ENCODE measurements at places on chromosomes 3 and 15.

DNA sequence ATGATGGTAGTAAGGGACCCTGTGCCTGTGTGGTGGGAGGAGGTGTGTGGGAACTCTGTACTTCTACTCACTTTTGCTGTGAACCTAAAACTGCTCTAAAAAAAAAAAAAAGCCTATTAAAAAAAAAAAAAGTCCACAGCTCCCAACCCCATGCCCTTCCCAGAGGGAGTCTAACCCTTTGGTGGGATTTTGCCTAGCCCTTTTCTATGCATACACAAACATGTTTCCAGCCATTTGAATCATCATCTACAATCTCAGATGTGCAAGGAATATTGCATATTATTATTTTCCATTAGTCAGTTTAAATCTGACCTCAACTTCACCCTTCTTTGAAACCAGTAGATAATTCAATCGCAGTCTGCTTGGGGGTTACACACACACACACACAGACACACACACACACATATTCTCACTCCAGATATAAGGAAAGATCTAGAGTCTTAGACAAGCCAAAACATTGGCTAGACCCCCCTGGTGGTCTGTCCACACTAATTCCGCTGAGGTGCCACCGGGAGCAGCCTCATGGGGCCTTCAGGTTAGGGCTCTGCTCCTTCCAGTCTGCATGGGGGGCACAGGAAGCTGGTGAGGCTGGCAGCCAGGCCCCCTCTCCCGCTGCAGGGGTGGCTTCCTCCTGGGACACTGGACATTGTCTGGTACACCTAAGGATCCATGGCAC is 75.5 kb upstream of the NR2E3 start:
- DNase-seq: no peak

GRCh38 chr3:50562861-50563260 is 4.7 kb downstream of the C3orf18 start:
- DNase-seq: no peak

DNA sequence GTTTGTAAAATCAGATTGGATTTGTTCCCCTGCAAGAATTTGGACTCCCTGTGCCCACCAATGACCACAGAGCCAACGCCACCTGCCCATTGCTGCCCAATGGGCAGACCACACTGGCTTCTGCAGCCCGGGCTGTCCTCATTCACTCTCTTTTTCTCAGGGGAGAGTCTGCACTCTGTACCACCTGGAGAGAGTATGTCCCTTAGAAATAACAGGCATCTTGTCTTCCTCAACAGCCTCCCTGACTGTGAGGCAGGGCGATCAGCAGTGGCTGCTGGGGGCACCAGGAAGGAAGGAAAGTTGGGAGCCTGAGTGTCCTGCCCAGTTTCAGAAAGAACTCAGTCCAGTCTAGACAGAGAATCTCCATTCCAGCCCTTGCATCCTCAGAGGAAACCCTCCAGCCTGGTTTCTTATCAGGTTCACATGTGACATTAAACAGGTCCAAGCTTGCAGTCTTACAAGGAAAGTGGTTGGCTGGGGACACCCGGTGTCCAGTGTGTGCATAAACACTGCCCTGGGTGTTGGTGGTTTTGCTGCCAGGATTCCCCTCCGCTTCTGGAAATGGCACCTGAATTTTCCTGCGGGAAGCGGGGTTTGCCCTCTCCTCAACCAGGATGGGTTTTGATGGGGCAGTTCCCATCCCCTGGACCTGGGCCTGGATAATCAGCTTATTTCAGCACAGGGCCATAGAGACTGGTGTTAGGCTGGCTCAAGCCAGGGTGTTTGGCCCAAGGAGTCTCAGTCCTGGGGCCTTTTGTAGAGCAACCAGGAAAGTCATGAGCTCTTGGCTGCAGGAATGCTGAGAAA is 37.2 kb downstream of the SSUH2 start:
- DNase-seq: no peak

- DNase-seq: no peak
Measured at GRCh38 chr3:147864754-147865354, 455.7 kb downstream of the ZIC1 start.

- DNase-seq: no peak
Measured at GRCh38 chr3:152915695-152916094, 80.8 kb downstream of the P2RY1 start.

- no peak for DNase-seq
Measured at GRCh38 chr15:45201557-45201859, 13.7 kb upstream of the SHF start.

DNA sequence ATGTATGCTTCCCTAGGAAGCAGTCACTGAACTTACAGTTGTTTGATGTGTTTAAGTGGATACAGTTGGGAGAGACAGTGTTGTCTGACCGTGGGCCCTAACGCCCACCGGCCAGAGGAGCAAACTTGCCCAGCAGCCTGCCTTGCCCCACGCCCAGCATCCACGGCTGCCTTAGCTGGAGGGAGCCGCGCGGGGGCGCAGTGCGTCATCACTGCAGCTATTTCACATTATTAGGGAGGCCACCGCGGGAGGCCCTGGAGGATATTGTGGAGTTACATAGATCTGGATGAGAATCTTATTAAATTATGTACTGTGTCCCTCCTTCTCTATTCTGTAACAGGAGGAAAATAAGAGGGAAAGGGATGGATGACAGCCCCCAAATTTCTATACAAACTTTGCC is 267.2 kb downstream of the GABRG3 start:
- no peak for DNase-seq

- no peak for DNase-seq
Measured at GRCh38 chr3:145776782-145777408, 384.1 kb downstream of the PLOD2 start.

- DNase-seq: no peak
Measured at GRCh38 chr3:128011140-128011539, 41.1 kb upstream of the SEC61A1 start.

DNA sequence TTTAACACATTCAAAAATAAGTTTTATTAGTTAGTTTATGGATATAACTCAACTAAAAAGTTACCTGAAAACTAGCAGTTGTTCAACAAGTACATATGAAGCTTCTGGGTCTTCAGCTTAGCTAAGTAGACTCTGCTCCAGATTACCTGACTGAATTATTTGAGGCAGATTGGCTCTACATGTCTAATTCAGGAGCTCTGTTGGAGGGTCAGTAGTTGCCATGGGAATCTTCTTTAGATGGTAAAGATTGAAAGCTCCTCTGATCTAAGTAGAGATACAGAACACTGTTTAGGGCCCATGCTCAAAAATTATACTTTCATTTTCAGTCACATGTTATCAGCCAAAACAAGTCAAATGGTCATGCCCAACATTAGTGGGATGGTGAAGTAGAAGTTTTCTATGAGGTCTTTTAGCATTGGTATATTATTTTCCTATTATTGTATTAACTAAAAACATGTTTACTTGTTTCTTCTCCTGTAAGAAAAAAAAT is 1476.9 kb downstream of the OTOL1 start:
- no peak for DNase-seq

- DNase-seq: no peak
Measured at GRCh38 chr15:90036343-90036742, 35.2 kb downstream of the ZNF710 start.

DNA sequence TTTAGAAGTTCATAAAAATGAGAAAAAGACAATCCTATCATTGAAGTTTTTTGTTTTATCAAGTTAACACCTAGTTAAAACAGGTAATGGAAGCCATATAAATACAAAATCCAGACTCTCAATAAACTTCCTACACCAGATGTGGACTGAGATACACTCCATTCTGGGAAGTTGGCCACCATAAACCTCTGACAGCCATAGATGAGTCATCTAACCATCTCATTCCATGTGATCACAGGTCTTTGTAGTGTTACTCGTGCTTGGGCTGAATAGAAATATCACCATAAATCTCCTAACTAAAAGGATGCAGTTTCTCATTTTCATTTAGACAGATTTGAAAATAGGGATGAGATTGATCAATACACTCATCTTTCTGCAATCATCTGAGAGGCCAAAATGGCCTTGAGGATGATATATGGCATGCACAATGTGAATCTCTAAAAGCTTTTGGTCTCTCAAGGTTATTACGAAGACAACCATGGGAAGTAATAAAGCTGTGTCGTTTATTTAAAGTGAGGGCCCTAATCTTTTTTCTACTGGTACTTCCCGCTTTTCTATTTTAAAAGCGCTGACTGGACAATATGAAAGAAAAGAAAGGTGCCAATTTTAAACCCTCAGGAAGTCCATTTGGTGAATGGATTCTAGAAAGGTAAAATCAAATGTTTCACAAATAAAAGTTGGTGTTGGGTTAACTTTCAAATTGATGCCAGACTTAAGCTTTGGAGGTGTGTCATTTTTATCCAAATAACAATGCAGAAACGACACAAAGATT is 155.5 kb downstream of the POLR2M start:
- DNase-seq: no peak

DNA sequence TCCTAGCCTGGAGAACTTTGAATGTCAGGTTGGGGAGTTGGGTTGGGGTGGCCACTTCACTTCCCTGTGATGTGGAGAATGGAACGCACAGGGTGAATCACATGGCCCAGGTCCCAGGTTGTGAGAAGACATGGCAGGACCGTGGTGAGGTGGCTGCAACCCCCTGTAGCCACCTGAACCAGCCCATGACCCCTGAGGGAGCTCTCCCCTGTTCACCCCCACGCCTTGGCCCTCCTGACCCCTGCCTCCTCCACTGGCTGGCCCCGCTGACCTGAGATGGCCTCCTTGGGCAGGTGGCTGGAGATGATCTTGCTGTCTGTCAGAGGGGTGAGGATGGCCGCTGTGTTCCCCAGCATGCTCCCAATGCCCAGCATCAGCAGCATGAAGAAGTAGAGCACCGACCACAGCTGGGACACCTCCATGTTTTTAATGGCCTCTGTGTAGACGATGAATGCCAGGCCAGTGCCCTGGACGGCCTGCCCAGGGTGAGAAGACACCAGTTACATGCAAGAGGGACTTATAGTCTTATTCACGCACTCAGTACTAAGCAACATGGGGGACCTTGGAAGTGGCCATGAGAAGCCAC is 31.0 kb downstream of the SLC6A20 start:
- no peak for DNase-seq

DNA sequence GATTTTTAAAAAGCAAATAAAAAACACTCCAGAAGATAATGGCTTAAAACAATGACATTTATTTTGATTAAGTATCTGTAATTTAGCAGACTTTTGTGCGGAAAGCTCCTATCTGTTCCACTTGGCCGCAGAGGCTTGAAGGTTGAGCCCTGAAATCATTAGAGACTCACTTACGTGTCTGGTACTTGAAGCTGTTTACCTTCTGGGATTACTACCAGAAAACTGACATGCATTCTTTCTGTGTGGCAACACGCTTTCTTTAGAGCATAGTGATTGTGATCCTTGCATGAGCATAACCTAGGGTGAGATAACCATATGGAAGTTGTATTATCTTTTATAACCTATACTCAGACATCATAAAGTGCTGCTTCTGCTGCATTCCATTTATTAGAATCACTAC is 298.5 kb downstream of the SI start:
- no peak for DNase-seq

DNA sequence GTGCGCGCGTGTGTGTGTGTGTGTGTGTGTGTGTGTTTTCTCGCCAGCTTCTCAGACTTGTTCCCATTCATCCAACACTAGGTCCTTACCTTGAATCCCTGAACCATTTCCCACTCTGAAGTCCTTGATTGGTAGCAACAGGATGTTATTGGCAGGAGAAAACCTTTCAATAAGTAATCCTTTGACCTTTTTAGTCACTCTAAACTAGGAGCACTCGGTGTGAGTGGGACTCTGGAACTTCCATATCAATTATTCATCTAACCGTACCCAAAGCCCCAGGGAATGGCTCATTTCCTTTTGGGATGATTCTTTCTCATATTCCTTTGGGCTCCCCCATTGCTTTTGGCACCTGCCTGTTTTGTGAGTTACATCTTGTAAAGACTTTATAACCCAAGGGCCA is 140.2 kb upstream of the SPRED1 start:
- DNase-seq: no peak

GRCh38 chr3:177482048-177482691 is 284.9 kb upstream of the TBL1XR1 start:
- DNase-seq: no peak

- DNase-seq: no peak
Measured at GRCh38 chr15:67010898-67011616, 54.3 kb upstream of the SMAD3 start.

DNA sequence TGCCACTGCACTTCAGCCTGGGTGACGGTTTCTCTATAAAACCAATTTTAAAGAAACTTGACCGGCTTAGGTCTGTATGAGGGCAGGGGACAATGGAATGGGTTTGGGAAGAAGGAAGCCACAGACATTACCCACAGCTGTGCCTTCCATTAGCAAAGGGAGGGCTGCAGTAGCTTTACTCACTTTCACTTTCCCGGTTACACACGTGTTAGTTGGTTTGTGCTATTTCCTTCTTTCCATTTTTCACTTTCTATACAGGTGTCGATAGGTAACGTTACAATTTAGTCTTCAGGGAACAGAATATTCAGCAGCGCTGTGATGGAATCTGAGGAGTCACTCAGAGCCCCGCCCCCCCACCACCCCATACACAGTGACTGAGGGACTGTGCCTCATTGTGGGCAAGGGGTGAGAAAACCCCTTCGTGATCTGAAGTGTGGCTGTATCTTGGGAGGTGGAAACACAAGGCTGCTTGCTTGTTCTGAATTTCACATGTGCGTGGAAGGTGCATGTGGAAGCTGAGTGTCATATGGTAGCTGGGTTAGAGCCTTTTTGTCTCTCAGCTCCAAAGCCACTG is 44.8 kb upstream of the RPL32 start:
- no peak for DNase-seq

- no peak for DNase-seq
Measured at GRCh38 chr3:171980578-171981270, 58.7 kb upstream of the FNDC3B start.

DNA sequence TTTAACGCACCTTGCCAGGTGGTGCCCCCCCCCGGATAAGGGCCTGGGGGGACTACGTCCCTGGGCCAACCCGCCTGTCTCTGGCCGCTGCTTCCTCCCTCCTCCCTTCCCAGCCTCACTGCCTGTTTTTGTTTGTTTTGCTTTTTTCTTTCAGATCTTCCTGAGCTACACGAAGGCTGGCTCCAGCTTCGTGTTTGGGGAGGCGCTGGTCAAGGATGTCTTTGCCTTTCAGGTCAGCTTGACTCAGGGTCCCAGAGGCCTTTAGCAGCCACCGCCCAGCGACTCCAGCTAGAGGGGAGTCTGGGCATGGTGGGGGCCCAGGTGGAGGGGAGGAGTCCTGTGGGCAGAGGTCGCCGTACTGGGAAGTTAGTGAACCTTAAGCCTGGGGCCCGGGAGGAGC is 24.1 kb downstream of the SLC28A1 start:
- DNase-seq: no peak

GRCh38 chr15:67543348-67543718 is 830 bp downstream of the MAP2K5 start:
- DNase-seq: no peak

- DNase-seq: no peak
Measured at GRCh38 chr3:120773932-120774331, 31.4 kb downstream of the GTF2E1 start.

- no peak for DNase-seq
Measured at GRCh38 chr3:159664006-159664405, 324.6 kb upstream of the IL12A start.

Measured in activated T-cell treated with anti-CD3 and anti-CD28 coated beads for 4 hours (primary cell).